ENCODE measurements at places on chromosomes 5 and 9.

- no peak for DNase-seq
Observed at GRCh38 chr9:81558091-81558830, 131.1 kb downstream of the TLE1 start.

GRCh38 chr9:101117161-101117560 lies 88.6 kb downstream of the PLPPR1 start:
- no peak for DNase-seq

- no peak for DNase-seq
Observed at GRCh38 chr5:142888469-142889085, 118.4 kb downstream of the ARHGAP26 start.

DNA sequence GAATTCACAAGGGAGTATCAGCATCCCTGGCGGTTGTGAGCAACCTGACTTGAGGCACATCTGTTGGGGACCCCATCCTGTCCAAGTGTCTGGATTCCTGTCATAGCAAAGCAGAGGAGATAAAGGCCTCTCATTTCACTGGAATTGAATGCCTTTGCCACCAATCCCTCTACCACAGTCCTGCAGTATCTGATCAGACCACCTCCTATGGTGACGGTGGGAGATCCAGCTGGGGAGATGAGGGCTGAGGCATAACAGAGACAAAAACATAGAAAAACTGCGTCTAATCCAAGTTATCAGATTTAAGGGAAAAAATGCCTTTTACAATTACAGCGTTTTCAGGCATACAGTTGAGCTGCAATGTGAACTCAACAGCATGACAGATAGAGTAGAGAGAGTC lies 160.7 kb upstream of the TRPC7 start:
- no peak for DNase-seq

DNA sequence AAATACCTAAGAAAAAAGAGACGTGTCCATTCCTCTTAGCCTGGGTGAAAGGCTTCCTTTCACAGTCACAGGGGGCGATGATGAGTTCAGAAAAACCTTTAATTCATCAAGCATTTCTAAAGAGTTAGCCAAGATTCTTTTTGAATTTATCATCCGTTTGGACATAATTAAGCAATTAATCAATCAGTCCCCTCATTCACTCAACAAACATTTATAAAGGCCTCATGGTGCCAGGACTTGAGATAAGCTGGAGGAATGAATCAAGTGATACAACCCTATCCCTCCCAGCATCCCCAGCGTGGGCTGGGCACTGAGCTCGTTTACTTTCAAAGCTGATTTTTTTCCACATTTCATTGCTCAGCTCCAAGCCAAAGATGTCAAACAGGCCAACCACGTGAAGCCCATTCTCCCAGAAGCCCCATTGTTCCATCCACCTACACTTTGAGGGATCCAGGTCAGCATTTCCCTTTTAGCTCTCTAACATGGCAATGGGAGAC lies 140.5 kb downstream of the SLIT3 start:
- DNase-seq, result no peak

- no peak for DNase-seq
Observed at GRCh38 chr5:32776200-32776599, 65.1 kb downstream of the NPR3 start.

DNA sequence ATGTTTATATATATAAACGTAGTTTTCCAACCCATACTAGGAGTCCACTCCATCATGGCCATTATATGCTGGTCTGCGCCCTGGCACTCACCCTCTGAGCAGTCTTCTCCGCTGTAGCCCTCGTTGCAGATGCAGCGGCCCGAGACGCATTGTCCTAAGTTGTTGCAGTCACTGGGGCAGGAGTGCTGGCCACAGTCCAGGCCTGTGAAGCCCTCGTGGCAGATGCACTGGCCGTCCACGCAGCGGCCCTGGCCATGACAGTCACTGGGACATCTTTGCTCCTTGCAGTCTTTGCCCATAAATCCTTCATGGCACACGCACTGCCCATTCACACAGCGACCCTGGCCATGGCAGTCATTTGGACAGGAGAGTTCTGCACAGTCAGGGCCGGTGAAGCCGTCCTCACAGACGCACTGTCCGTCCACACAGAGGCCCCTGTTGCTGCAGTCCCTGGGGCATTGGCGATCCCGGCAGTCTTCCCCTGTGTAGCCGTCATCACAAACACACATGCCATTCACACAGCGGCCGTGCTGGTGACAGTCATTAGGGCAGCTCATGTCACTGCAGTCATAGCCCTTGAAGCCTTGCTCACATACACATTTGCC lies 32.1 kb downstream of the TNC start:
- DNase-seq, result no peak

DNA sequence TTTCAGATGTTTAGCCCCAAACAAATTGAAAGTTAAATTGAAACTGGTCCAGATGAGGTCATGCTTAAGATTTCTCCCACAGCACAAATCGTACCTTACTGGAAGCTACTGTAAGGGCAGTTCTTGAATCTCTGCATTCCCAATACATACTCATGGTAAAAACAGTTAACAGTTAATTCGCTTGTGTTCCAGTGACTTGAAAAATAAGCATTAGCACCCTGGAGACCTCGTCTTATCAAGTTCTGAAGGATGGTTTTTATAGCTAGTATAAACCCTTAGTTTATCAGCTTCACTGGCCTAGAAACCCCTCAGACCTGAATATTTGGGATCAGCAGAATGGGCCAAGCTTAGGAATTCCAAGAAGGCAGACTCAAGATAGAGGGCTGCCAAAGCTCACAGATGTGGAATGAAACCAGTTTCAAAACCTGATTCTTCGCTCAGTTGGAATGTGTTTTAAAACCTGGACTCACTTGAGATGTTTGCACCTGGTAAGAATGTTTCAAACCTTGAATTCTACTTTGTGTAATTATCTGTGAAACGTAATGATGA lies 103.6 kb downstream of the C9orf152 start:
- no peak for DNase-seq

GRCh38 chr5:87307796-87308423 lies 40.2 kb downstream of the RASA1 start:
- no peak for DNase-seq

GRCh38 chr5:45062044-45062443 lies 253.3 kb downstream of the MRPS30 start:
- no peak for DNase-seq

- no peak for DNase-seq
Observed at GRCh38 chr9:24939109-24939850, 393.6 kb upstream of the IZUMO3 start.

GRCh38 chr5:513216-514100 lies 10.8 kb downstream of the SLC9A3 start:
- DNase-seq, result no peak

DNA sequence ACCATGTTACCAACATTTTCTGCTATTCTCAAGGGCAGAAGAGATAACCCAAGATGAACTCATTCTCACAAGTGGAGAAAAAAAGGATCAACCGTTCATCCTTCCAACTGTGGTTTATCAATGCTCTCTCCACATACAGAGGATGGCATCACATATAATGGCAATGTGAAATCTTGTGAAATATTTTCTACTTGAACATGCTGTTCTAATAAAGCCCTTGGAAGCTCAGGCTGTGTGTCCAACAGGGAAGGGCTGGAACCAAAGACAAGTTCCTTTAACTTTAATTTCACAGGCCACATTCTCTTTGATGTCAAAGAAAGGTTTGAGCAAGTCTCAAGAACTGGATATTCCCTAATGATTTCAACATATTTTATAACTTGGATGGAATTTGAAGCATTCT lies 230.5 kb downstream of the SPOCK1 start:
- DNase-seq, result no peak

DNA sequence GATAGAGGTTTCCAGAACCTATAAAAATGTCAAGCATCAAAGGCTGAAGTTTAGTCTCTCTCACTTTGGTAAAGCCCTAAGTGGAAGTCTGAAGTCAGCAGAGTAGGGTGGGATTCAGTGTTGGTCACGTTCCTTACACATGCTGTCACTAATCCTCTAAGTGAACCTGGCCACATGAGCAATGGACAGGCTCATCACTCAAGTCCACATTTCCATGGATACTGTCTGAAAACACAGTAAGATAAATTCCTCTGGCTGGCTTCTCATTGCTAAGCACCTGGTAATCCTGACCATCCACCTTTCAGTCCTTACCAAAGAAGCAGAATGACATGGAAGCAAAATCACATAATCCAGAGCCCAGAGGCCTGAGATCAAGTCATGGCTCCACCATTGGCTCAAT lies 43.8 kb downstream of the GNA14 start:
- DNase-seq, result no peak

DNA sequence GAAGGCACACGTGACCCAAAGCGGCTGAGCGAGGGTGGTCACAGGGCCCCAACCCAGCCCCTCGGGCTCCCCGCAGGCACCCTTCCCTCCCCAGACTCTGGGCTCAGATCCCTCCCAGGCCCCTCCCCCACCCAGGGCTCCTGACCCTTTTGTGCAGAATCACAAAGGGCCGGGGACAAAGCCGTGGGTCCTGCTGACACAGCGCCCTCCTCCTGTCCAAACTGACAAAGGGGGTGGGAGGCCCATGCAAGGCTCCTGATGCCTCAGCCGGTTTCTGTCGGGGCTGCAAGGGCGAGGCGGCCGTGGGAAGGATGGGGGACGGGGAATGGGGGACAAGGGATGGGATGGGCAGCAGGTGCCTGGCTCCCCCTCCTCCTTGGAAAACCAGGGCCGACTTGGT lies 43.5 kb upstream of the UBAC1 start:
- no peak for DNase-seq

- DNase-seq, result no peak
Observed at GRCh38 chr5:38532165-38532669, 24.2 kb downstream of the LIFR start.

DNA sequence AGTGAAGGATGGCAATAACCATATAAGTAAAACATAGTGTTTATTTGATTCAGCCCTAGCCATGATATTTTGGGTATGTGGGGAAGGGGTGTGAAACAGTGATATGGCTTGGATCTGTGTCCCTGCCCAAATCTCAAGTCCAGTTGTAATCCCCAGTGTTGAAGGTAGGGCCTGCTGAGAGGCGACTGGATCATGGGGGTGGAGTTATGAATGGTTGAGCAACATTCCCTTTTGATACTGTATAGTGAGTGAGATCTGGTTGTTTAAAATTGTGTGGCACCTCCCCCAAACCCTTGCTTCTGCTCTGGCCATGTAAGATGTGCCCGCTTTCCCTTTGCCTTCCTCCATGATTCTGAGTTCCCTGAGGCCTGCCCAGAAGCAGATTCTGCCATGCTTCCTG lies 1804.6 kb downstream of the MAT2B start:
- no peak for DNase-seq

GRCh38 chr5:132267166-132267739 lies 9.8 kb downstream of the PDLIM4 start:
- no peak for DNase-seq

All from activated CD8-positive, alpha-beta memory T cell treated with anti-CD3 and anti-CD28 coated beads for 1 hour (primary cell).